Activated CD4-positive, alpha-beta T cell treated with anti-CD3 and anti-CD28 coated beads, Interleukin-2, amount 50 U/mL, for 48 hours (primary cell): ENCODE measurements at places on chromosomes 7 and 10.

DNA sequence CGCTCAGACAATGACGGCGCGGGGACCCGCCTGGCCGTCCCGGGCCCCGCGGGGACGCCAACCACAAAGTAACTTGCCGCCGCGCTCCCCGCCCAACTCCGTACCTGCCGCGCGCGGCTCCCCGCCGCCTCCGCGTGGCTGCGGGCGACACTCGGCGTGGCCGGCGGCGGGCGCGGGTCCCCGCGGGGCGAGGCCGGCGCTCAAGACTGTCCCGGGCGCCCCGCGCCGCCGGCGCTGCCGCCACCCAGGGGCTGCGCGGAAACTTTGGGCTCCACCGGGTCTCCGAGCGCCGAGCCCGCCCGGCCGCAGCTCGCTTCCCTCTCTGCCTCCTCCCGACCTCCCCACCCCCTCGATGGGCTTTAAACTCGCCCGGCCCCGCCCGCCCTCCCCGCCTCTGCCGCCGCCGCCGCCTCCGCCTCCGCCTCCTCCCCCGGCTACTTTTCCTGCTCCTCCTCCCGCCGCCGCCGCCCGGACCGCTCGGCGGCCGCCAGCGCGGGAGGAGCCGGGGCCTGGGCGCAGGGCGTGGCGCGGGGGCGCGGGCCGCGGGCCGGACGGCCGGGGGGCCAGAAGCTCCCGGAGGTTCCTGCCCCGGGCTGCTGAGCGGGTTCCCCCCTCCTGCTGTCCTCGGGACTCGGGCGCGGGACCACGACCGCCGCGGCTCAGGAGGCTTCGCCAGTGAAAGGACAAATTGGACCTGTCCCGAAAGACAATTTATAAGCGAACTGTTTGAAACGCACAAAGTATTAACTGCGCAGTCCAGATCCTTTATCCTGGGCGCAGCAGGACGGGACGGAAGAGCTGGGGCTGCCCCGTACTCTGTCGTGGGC is 10.6 kb upstream of the GRB10 start:
- DNase-seq = peak; percentile 23

GRCh38 chr7:46155367-46155766 is 234.3 kb upstream of the IGFBP3 start:
- DNase-seq = no peak

GRCh38 chr10:4448030-4448429 is 378.0 kb upstream of the AKR1E2 start:
- no peak for DNase-seq

GRCh38 chr7:50411332-50411731 is 38.8 kb downstream of the FIGNL1 start:
- no peak for DNase-seq

- no peak for DNase-seq
These were observed 40.6 kb upstream of the RBAK start for GRCh38 chr7:5005066-5005465.

- DNase-seq = no peak
These were observed 834 bp downstream of the TAC1 start for GRCh38 chr7:97732565-97733275.

DNA sequence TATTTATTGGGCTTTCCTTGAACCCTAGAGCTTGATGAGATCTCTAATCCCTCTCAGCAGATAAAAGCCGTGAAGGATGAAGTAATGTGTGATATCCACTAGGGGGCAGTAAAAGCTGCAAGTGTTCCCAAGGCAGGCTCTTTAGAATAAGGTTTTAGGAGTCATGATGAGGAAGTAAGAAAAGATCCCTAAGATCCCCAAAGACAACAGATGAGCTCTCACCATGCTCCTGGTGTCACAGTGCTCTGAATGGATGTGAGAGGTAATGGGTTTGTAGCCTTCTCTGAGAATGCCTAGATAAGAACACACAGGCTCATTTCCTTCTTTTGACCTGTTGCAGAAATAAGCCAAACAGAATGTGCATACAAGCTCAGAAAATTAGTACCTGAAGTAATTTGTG is 70.4 kb upstream of the ITPRID1 start:
- DNase-seq = no peak
